Stimulated activated CD8-positive, alpha-beta memory T cell treated with anti-CD3 and anti-CD28 coated beads, Interleukin-7, amount 100 ng/mL, for 4 hours (primary cell): ENCODE measurements at places on chromosomes 4 and X.

DNA sequence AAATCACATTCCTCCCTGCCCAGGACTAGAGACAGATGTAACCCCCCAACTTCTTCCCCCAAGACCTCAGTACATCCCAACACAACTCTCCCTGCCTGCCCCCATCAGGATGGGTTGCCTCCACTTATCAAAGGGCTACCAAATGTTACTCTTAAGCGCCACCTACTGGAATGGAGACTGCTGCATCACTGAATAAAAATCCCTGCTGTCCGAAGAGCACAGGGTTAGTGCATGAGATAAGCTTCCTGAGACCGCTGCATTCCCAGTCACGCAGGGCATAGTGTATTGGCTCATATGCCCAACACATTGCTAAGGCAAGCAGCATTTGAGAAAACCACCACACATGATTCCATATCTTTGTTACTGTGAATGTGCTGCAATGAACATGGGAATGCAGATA is 544.5 kb downstream of the PPP4R3C start:
- DNase-seq = no peak

GRCh38 chr4:182770259-182770995 is 146.8 kb downstream of the DCTD start:
- no peak for DNase-seq

DNA sequence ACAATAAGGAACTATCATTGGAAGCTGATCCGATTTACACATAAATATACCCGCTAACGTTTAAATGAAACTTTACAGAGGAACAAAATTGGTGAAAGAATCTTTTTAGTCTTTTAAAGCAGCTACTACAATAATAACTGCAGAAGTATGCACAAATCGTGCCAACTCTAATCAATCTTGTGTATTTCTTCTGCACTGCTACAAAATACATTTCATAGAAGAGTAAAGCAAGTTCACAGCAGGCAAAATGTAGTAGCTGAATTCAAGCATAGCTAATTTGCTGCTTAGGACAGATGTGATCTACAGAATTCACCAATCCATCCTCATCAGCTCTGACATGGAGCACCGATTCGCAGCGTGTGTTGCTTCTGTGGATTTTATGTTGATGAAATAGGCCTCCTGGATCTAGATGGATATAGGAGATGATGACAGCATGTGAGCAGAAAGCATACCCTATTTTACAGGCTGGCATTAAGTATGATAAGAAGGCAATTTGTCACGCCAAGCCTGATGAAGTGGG is 367.3 kb upstream of the FGF13 start:
- no peak for DNase-seq

GRCh38 chr4:57401586-57401985 is 291.4 kb upstream of the IGFBP7 start:
- no peak for DNase-seq

DNA sequence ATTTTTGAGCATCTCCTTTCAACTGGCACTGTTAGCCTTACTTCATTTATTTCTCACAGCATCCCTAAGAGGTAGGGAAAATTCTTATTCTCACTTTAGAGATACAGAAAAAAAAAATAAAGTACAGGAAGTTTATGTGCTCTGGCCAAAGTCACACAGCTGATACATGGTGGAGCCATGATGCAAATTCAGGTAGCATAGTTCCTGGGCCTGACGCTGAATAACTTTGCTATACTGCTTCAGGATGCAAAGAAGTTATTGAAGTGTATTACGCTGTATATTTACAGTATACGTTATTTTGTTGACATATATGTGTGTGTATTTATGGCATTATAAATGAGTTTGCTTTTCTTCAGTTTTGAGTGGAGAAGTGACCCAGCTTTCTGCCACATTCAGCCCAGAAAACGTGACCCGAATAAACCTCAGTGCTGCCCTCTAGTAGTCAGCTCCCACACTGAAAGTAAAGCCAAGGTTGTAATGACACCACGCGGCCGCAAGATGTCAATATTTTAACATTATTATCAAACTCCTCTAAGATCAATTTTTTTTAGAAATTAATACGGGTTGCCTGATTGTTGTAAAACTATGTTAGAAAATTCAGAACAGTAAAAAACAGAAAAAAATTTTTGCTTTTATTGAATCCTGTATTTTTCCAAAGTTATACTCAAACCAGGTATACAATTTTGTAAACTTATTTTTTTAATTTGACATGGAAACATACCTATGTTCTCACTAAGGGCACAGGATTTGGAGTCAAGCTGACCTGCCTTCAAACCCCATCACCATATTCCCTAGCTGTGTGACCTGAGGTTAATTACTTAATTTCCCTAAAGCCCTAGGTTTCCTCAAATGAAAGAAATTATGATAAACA is 3.8 kb upstream of the GUCY2F start:
- DNase-seq = peak; percentile 32

- peak; percentile 37 for DNase-seq
These were observed at the start of gene TSPAN6 for GRCh38 chrX:100636321-100636991. Gene TSPAN6, minus strand, starts transcription at chrX:100636806. Its CDS starts 112 bp downstream, at chrX:100636694.
